Gastrocnemius medialis (tissue), 4 donors: ENCODE measurements at places on chromosomes 7 and 10.

DNA sequence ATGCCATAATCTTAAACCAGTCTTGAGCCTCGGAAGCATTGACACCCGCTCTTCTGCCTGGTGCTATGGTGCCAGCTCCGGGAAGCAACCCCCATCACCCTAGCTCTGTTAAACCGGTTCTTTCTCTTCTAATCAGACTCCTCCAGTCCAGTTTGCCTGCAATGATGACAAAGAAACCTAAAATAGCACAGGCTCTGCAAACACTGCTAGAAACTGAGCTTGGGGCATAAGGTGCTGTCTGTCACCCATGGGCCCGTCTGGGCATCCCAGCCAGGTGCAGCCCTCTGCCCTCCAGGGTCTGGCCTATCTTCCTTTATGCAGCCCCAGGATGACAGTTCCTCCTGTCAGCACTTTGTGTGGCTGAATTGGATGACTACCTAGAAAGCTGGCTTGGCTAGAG is 14.2 kb upstream of the CAMK2G start:
- DNase-seq = no peak

DNA sequence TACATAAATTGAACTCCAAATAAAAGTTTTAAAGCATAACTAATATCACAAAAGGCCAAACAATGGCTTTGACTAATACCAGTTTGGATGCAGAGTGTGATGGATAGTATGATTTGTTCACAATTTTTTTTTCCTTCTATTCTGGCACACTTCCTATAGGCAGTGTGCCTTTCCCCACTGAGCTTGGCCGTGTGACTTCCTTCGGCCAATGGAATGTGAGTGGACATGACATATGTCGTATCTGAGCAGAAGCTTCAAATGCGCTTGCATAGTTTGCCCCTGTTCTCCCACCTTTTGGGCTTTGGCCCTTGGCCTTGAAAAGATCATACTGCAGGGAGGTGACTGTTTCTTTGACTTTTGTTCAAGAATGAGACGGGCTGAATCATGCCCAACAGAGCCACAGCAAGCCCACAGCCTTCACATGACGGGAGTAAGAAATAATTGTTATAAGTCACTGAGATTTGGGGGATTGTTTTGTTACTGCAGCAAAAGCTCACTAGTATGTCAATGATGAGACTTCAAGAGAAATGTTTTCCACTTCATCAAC is 279.9 kb upstream of the NEBL start:
- no peak for DNase-seq

DNA sequence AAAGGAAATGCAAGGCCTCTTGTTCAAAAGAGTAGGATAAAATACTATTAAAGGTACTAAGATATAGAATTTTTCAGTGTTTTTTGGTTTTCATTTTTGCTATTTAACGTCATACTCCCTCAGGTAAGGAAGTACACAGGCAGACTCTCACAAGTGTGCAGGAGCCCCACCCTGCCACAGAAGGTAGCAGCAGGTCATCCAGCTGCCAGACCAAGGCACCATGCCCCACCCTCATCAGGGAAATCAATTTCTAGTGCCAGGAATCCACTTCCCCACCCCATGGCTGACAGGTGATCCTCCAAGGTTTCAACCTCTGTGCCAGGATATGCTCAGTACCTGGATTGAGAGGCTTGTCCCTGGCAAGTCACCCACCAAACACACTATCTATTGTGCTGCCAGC is 712.9 kb downstream of the SORCS3 start:
- no peak for DNase-seq

GRCh38 chr7:86958380-86958779 is 101.1 kb downstream of the ELAPOR2 start:
- DNase-seq = no peak

DNA sequence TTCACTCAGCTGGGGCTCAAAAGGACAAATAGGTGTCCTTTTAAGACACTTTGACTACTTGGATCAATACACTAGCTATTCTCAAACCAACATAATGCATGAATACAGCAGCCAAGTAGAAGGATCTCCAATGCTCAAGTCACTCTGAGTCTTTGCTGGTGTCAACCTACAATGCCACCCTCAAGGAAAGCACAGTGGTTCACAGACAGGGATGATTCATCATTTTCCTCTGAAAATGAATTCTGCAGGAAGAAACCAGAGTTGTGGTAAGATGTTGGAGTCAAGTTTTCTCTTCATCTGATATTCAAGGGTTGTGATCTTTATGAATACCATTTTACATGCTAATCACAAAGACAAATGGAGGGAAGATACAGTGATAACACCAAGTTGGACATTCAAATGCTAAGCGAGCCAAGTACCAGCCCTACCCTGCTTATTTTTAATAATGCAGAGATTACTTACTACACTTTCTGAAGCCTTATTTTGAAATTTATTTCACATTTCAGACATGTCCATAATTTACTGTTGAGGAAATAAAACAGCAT is 143.1 kb upstream of the FGFR2 start:
- no peak for DNase-seq

DNA sequence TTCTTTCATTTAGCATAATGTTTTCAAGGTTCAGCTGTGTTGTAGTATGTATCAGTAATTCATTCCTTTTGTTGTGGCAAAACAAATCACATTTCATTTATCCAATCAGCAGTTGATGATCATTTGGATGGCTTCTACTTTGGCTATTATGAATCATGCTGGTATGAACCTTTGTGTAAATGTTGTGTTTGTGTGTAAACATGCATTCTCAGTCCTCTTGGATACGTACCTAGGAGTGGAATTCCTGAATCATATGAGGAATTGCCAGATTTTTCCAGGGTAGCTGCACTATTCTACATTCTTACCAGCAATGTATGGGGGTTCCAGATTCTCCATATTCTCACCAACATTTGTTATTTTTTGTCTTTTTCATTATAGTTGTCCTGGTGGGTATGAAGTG is 578.5 kb upstream of the MKI67 start:
- no peak for DNase-seq

DNA sequence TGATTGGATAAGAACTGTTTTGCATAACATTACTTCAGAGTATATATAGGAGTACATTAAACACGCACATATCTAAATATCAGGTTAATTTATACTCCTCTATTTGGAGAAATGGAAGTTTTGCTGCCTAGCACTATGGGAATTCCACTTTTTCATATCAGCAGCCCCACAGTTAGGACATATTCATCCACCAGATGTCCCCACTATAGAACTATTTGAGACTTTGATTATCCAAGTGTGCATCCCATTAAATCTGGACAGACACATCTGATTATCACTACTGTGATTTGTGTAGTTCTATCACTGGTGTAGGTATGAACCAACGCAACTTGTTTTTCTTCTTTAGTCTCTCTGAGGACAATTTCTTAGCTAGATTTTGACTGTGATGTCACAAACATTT is 345.7 kb downstream of the THSD7A start:
- DNase-seq = no peak

DNA sequence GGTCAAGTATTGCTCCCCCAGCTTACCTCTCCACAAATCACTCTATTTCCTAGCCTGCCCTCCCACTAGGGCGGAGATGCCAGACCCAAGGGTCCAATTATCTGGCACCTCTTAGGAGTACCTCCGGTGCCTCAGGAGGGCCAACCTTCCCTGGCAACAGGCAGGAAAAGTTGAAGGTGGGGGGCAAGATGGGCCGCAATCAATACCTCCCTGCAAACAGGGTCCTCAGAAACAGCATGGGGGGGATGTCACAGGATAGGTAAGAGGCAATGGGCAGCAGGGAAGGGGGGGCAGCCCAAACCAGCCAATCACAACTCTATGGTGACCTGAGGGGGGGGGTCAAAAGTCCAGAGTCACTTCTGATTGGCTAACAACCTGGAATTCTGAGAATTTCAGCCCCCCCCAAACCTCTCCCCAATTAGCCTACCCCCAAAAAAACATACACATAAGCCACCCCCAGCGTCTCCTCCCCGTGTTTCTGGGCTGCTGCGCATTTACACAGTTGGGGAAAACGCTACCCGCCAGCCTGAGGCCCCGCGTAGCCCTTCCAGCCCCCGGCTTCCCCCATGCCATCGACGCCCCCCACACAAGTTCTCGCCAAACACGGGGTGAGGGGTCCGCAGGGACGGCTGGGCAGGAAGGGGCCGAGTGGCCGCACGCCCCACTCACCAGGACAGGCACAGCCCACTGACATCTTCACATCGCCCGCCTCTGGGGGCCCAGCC is 589 bp downstream of the LDB1 start:
- peak; percentile 62 for DNase-seq

DNA sequence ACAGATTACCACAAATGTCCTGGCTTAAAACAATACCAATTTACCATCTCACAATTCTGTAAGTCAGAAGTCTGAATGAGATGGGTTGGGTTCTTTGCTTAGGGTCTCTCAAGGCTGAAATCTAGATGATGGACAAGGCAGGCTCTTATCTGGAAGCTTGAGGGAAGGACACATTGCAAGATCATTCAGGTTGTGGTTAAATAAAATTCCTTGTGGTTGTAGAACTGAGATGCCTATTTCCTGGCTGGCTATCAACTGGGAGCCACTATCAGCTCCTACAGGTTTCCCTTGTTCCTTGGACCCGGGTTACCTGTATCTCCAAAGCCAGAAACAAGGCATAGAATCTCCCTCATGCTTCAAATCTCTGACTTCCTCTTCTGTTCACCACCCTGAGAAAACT is 148.4 kb downstream of the MDFIC start:
- DNase-seq = no peak

GRCh38 chr7:151683615-151684407 is 164.1 kb upstream of the RHEB start:
- peak; percentile 19 for DNase-seq

GRCh38 chr7:55288070-55288824 is 76.9 kb upstream of the LANCL2 start:
- no peak for DNase-seq

- DNase-seq = no peak
These were observed 5.9 kb upstream of the FAM131B start for GRCh38 chr7:143368387-143368786.

DNA sequence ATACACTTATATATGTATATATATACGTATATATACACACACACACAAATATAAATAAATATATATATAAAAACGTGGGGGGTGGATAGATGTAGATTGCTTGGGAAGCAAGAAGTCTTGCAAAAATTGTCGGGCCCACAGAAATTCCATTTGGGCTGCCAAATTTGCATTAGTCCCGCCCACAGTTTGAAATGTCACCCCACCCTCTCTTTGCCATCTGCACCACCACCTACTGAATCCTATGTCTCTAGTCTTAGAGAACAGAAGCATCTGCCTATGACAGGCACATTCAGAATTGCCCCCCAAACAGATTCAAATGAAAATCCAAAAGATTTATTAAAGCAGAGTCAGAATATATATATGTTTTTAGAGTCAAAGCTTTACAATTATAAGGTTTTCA is 25.6 kb upstream of the CACNA2D1 start:
- DNase-seq = no peak

DNA sequence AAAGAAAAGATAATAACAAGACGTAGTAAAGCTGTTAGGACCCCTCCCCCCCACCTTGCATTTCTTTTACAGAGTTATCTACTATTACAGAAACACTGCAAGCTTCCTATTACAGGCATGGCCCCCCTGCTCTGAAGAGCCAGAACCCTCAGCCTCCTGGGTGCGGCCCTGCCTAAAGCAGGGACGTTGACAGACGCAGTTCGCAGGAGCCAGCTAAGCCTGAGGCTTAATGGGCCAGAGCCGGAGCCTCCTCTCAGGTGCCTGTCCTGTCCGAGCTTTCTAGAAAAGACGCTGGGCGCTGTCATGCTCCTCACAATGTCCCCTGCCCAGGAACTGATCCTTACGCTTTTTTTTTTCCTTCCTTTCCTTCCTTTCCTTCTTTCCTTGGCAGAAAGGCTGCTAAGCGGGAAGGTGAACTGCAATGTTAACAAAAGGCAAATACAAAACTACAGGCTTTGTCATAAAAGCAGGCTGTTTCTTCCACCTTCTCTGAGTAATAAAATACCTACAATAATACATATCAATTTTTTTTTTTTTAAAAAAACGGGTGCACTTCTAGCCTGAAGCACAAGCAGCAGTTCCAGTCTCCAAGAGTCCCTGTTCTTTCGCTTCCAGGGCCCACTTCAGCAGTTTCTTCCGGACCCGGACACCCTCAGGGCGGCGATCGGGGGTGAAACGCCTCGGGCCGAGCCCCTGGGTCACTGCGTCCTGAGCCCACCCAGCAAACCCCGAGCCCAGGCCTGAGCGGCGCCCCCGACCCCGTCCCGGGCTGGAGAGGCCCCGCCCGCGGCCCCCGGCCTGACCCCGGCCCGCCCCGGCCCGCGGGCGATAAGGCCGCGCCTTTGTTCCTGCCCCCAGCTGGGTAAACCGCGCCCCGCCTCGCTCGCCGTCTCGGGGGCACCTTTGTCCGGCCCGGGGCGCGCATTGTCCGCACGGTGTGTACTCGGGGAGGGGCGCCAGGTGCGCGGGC is 11.2 kb downstream of the MNX1 start:
- no peak for DNase-seq

DNA sequence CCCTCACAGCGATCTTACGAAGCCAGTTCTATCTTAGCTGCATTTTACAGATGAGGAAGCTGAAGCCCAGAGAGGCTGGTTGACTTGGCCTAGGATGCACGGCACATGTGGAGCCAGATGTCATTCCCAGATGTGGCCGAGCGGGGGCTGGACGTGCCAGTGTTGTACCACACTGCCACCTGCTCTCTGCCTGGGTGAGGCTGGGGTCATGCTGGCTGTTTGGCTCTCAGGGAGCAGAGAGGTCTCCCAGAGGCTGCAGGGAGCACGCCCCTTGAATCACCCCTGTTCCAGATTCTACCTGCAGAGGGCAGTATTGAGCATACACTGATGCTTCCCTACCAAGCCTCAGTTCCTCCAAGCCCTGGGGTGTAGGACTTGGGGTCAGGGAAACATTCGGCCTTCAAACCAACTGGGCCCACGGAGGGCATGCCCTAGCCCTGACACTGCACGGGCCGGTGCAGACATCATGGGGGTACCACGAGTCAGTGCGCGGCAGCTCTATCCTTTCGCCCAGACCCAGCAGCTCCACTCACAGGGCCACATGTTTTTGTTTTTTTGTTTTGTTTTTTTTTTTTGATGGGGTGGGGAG is 3.8 kb upstream of the GTF2IRD1 start:
- no peak for DNase-seq

- DNase-seq = no peak
These were observed 11.2 kb upstream of the ARPC1B start for GRCh38 chr7:99363286-99363685.

- peak; percentile 34 for DNase-seq
These were observed 50.6 kb downstream of the PRTFDC1 start for GRCh38 chr10:24901686-24902399.

DNA sequence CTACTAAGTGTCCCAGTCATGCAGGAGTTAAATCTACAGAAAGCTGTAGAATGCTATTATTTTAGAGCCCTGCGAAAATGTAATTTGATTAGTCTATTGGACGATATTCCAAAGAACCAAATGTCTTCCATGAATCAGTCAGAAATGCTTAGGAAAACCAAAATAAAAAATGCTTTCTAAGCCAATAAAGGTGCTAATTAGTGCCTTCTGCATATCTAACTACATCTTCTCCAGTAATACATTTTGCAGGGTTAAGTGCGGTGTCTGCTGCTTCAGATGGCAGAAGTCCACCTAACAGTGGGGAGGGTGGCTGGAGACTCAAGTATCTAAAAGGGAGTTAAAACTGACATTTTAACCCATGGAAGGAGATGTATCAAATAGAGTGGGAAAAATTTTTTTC is 50.1 kb downstream of the ITPRID1 start:
- no peak for DNase-seq
